T-cell (primary cell): ENCODE measurements at places on chromosomes 3 and 15. TPM values are rescaled to one million over a fixed set of nuclear protein-coding genes. Genes with fewer than 3 reads are reported as not detected.

DNA sequence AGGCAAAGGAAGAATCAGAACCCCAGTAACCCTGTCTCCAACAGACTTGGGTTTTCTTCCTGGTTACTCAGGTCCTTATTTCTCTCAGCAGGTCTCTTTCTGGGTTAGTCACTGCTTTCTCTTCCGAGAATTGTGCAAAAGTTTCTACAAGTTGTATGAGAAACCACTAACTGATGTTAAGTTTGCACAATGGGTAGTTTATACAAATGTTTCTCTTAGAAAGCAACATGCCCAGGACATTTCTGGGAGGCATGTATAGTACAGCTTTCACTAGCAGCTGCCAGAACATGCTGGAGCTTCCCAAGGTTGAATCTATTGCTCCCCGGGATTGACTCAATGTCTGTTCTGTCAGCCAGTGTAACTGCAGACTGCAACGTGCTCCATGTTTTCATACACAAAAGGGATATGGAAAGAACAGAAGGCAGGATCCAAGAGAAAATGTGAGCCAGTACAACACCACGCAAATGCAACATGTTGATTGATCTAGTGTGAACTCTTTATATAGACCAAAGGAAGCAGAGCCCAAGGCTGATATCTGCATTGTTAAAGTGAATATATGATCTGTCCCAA is 887.8 kb downstream of the MCTP2 start:
- DNase-seq: no peak

The FETUB gene
- total RNA-seq: not detected

The CRYGS gene
- 5.5 TPM for total RNA-seq

GRCh38 chr15:78044407-78045155 is 32.9 kb downstream of the TBC1D2B start:
- DNase-seq: no peak

The SI gene
- total RNA-seq: not detected

- no peak for DNase-seq
Measured at GRCh38 chr15:31398677-31399301, 72.2 kb downstream of the KLF13 start.

DNA sequence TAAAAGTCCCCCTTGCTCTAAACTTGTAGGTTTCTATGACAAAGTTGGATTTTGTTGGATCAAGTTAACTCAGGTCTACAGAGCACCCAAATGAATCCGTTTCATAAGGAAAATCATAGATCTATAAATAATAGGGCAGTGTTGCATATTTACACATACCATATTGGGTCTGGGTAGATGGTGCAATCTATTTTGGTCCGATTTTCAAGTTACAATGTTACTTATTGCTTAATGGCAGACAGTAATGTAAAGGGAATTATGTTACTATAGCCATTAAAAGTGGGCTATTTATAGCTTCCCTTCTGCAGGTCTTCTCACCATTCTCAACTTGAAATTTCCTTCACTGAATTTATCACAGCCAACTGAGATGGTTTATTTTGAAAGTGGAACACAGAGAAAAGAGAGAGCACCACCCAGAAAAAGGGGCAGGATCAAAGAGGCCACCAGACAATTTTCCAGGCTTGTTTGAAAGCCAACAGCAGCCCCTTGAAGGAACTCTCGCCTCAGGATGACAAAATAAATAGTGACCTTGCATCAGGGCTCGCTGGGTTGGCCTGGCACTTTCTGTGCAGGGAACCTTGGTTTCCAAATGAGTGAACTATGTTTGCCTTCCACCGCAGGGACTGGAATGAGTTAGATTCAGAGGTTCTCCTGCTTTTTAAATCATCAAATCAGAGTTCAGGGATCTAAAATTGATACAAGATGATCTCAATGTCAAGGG is 260.2 kb upstream of the HES1 start:
- DNase-seq: no peak

DNA sequence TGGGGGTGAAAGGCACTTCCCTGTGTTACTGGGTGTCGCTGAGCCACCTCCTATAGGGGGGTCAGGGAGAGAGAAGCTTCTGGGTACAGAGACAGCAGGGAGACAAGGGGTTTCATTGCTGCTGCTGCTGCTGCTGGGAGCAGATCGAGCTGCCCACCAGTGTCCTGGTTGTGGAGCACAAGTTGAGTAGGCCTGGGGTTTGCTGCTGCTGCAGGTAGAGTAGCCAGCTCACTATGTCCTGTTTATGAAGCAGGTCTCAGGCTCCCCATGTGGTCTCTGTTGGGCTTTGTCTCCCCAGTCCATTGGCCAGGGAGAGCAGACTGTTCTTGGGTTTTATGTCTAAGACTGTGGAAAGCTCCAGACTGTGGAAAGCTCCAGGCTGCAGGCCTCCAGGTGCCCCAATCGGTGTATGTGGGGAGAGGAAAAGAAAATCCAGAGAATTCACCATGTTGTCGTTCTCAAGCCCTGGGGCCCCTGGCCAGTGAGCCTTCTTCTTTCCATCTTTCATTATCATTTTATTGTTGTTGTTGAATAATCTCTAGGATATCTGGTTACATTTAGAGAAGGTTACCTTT is 157.8 kb downstream of the ADAMTS17 start:
- DNase-seq: no peak
